Ovary (tissue), 10 donors: ENCODE measurements at places on chromosomes 16 and 17.

DNA sequence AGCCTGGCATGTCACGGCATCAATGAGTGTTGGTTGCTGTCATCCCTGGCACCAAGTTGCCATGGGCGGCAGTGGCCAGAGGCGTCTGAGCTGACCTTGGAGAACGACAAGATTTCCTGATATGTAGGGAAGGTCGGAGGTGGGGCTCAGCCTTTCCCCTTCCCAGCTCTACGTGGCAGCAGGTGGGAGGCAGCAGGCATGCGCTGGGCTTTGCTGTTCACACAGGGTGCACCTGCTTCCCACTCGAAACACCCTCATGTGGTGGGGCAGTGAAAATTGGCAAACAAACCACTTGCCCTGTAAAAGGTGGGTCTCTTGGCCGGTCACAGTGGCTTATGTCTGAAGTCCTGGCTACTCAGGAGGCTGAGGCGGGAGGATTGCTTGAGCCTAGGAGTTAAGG lies 12.3 kb upstream of the TFAP4 start:
- no peak for DNase-seq

DNA sequence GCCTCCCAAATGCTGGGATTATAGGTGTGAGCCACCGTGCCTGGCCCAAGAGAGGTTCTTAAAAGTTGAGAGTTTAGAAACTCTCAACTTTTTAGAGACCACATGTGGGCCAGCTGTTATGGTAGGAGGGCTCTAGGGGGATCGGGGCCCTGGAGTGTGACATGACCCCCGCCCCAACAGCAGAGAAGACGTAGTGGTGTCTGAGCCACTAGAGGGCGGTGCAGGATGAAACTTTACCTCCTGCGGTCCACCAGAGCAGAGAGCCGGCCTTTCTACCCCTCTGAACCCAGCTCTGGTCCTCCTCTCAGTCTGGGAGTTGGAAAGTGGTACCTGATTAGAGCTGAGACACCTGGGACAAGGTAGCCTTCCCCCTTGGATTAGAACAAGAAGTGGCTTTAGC lies 7.4 kb downstream of the CDK5RAP3 start:
- DNase-seq, result peak; percentile 61

- DNase-seq, result no peak
Observed at GRCh38 chr17:50361561-50362480, 11.2 kb downstream of the MRPL27 start.

GRCh38 chr16:82937926-82938520 lies 311.3 kb downstream of the CDH13 start:
- no peak for DNase-seq

- DNase-seq, result no peak
Observed at GRCh38 chr16:4160658-4161430, 44.6 kb upstream of the ADCY9 start.

GRCh38 chr17:62194401-62194800 lies 129.3 kb upstream of the MED13 start:
- DNase-seq, result no peak

- no peak for DNase-seq
Observed at GRCh38 chr16:83602761-83603722, 204.7 kb upstream of the HSBP1 start.

DNA sequence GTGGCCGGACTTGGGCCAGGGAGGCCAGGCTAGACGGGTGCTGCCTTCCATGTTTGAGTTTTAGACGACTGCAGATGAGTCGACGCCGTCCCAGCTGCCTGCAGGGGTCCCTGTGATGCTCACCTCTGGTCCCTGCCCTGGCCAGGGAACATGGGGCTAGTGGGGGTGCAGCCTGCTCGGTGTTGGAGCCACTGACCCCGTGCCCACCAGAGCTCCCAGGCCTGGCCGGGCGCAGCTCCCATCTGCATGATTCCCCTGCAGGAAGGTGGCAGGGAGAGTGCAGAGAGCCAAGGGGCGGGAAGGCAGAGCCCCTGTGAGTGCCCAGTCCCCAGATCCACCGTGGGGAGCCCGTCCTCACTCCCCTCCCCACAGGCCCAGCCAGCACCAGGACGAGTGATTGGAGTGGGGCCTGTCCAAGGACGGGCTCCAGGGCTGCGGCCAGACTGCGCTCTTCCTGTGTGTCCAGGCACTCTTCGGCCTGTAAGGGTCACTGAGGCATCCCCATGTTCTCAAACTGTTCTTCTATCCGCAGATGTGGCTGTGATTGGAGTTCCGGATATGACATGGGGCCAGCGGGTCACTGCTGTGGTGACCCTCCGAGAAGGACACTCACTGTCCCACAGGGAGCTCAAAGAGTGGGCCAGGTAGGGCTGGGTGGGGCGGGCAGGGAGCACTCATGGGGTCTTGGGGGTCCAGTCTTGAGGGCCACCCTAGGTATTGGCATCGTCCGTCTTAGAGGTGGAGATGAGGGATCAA lies 26.0 kb upstream of the CDH15 start:
- peak; percentile 9 for DNase-seq

DNA sequence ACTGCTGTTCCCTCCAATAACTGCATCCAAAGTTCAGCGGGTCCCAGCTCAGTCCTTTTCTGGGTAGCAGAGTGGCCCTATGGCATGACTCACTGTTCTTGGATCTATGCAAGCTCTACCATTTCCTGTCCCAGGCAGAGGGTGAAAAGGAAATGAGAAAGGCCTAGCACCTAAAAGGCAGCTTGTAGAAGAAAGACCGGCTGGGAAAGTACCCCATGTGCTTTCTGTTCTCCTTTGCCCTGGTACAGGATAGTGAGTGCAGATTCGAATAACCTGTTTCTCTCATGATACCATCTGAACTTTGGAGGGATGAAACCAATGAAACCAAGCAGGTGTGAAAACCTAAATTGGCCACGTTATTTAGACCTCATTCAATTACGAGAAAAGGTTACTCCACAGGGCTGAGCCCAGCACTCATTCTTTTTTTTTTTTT lies 12.7 kb upstream of the HASPIN start:
- no peak for DNase-seq

DNA sequence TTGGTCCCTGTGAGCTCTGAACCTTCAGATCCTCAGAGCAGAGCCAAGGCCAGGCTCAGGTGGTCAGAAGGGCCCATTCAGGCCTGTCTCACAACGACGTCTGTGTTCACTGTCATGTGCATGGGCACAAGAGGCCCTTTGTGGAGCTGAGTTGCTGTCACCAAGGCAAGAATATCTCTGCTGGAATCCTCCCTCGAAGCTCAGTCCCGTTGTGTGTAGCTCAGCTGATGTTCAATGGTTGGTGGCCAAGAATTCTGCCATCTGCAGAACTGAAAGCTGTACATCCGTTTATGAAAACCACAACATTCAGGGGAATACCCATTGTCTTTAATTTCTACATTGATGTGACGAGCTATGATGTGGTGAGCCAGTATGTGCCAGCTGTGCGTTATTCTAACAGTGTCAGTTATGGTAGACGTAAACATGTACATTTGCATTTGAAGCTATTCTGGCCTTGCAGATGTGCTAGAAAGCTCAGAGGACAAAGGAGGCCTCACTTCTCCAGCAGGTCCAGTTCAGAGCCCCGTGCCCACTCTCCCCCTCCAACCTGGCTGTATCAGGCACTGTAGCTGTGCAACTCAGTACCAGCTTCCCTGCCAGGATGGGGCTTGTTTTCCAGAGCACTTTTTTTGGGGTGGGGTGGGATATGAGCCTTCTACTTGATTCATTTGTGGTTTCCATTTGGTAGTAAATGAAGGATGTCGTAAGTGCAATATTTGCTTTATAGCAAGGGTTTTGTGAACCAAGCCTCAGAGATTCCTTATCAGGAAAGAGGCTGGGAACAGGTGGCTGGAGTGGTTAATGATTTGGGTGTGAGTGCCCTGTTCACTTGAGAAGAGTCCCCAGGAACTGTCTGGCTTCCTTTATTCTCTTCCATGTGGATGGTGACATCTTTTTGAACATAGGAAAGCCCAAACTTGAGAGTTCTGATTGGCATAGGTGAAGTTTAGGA lies 56.1 kb downstream of the B9D1 start:
- DNase-seq, result no peak

- DNase-seq, result no peak
Observed at GRCh38 chr17:57379237-57379894, 123.0 kb downstream of the MSI2 start.
